Bladder microvascular endothelial cell (primary cell): ENCODE measurements at places on chromosomes 2 and 18. TPM values are rescaled to one million over a fixed set of nuclear protein-coding genes. Genes with fewer than 3 reads are reported as not detected.

Gene CRACDL
- 2.9 and 6.5 TPM in 2 replicates for total RNA-seq

Gene NEU2
- not detected in 2 replicates for total RNA-seq

Gene TUBA3E
- not detected in 2 replicates for total RNA-seq

Gene IL36G
- total RNA-seq: not detected in 2 replicates

Gene GAD1
- total RNA-seq: 0.16 and 0.38 TPM in 2 replicates
